ENCODE measurements at places on chromosomes 11 and 22. TPM values are rescaled to one million over a fixed set of nuclear protein-coding genes. Genes with fewer than 3 reads are reported as not detected.

GRCh38 chr11:75920848-75921247 is 105.8 kb downstream of the UVRAG start:
- DNase-seq: no peak

DNA sequence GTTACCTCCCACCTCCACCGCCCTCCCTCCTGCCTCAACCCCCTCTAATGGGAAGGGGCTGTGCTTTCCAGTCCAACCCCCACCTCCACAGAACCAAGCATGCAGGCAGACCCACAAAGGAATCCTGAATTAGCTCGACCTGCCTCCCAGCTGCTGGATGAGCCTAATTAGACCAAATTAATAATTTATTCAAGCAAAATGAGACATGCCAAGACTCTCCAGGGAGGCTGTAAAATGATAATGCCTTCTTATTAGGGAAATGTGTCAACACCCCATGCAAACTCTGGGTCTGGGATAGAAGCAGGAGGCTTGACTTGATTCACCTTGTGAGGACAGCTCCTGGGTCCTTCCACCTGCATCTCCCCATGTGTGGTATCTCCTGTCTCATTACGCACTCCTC is 59.4 kb upstream of the HMGXB4 start:
- DNase-seq: no peak

GRCh38 chr22:24758164-24758799 is 16.2 kb downstream of the PIWIL3 start:
- DNase-seq: peak; percentile 30

DNA sequence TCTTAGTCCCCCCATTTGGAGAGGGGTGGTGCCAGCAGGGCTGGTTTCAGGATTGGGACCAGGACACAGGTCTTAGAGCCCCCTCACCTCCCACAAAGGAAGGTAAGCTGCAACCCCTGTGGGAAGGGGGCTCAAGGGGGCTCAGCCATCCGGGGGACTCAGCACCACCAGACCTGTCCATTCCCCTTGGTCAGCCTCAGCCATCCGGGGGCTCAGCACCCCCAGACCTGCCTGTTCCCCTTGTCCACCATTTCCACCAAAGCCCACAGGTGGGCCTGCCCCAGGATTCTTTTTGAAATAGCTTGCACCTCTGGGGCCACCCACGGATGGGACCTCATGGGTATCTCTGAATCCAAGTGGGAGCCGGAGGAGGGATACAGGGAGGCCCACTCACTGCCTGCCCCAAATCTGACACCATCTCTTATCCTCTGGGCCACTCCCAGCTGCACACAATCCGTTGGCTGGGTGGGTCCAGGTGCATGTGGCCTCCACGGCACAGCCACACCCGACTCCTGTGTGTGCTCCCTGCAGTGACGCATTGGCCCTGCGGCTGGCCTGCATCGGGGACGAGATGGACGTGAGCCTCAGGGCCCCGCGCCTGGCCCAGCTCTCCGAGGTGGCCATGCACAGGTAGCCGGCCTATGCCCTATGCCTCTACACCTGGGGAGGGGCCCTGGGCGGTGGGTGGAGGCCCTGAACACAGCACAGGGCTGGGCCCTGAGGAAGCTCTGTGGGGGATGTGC is 15.9 kb downstream of the MCAT start:
- no peak for DNase-seq

GRCh38 chr11:100681064-100681502 is 6.0 kb upstream of the ARHGAP42 start:
- no peak for DNase-seq

DNA sequence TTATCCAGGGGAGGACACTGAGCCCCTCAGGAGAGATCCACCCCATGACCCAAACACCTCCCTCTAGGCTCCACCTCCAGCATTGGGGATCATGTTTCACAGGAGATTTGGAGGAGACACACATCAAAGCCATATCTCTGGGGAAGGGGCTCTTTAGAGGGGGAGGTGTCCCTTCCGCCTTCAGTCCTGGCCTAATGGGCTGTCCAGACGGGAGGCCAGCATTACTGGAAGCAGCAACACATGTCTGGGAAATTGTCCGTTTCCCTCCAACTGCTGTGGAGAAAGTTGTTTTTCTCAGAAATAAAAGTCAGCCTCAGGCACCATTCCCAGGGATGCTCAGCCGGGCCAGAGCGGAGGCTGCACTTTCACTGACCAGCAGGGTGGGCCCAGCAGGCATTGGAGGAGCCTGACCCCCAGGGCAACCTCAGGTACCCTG is 9.5 kb downstream of the CACNA1I start:
- DNase-seq: no peak

DNA sequence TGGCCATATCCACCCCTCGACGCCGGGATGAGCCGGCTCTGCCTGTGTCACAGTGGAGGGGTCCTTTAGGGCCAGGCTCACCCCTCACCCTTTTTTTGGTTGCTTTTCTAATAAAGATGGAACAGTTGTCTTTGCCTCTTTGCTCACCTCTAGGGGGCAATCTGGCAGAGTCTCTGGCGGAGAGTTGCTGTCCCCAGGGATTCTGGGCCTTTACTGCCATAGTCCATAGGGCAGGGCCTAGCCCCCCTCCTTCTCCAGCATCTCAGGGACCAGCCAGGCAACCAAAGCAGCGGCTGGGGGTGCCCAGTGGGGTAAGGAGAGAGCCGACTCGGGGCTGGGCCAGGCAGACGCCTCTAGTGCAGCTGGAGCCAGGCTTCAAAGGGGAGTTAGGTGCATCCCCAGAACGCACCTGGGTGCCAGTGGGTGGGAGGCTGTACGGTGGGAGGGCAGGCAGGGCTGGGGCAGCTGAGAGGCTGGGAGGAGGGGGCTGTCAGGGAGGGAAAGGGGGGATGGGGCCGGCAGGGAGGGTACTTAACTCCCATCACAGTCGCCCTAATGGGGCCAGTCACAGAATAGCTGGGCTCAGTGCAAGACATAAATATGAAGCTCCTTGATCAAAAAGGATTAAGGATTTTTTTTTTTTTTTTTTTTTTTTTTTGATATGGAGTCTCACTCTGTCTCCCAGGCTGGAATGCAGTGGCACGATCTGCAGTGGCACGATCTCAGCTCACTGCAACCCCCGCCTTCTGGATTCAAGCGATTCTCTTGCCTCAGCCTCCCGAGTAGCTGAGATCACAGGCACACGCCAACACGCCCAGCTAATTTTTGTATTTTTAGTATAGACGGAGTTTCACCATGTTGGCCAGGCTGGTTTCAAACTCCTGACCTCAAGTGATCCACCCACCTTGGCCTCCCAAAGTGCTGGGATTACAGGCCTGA is 2.5 kb upstream of the SUSD2 start:
- no peak for DNase-seq

- DNase-seq: no peak
These were observed 23.5 kb downstream of the B3GAT1 start for GRCh38 chr11:134388590-134388989.

DNA sequence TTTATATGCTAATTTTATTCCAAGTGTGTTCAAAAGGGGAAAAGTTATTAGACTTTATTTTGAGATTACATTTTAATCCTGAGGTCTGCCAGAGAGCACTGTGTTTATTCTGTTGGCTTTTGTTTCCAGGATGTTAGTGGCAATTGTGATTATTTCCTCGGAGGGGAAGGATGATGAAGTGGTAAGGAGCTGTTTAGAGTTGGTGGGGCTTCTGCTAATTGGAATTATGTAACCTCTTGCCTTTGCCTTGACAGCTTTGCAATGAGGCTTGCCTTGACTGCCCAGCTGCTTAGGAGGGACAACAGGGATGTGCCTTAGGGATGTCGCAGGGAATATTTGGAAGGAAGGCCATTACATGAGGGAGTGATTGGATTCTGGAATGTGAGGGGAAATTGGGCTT is 89.7 kb upstream of the E2F8 start:
- DNase-seq: no peak

DNA sequence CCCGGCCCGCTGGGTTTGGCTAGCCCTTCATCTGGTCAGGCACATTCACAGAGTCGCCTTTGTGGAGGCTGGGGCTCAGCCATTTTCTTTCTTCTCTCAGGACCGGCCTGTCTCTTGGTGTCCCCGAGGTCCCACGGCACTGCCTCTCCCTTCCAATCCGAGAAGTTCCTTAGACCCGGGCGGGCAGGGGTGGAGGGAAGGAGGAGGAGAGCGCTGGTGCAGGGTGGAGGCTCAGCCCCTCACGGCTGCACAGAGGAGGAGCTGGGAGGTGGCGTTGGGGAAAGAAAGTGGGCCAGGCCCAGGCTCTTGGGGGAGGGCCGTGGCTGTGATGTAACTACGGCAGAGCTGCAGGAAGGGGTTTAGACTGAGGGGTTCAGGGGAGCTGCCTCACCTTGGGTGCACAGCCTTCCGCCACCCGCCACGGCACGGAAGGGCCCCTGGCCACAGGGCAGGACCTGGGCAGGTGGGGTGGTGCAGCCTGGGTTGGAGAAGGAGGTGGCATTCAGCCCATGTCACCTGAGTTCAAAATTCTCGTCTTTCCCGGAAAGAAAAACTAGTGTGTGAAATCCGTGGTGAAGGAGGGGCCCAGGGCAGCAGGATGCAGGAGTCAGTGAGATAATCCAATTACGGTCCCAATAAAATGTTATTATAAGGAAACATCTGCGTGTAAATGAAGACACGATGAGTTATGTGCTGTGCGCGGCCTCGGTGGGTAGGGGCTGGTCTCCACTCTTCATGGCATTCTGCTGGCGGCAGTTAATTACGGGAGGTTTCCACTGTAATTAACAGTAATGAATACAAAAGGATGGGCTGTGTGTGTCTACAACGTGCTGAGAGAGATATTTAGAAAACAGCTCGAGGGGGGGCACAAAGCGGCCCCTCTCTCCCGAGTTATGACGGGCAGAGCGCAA is 1.7 kb downstream of the BRSK2 start:
- DNase-seq: no peak

DNA sequence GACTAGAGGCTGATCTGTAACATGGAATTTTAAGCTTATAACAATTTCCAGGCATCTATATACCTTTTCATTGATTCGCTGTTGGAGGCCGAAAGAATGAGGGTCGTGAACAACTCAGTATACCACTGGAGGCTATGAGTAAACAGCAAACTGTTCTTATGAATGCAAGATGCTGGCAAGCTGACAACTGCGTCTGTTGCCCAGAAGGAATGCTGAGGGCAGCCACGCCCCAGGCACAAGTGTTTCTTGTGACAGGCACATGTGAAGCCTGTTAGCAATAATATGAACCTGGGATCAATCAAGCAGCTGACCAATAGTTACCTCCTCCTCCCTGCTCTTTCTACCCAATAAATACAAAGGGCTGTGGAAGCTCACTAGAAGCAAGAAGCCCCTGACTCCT is 15.3 kb downstream of the RTCB start:
- no peak for DNase-seq

- DNase-seq: no peak
These were observed 138.6 kb downstream of the KIRREL3 start for GRCh38 chr11:126861796-126862459.

DNA sequence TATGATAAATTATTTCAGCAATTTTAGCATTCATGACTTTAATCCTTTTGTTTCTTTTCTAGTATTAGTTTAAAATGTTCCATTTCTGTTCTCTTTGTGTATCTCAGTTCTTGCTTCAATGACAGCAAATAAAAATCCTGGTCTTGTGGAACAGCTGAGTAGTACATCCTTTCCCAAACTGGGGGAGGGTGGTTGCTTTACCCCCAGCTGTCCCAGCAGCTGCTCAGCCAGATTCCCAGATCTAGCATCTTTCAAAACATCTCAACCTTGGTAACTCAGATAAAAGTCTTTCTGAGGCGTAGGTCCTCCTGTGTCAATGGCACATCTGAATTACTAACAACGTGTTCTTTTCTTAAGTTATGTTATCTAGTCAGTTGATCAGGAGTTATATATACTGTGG is 72.2 kb upstream of the GRK2 start:
- DNase-seq: no peak

GRCh38 chr22:19522881-19523239 is 1.4 kb downstream of the CLDN5 start:
- DNase-seq: no peak

DNA sequence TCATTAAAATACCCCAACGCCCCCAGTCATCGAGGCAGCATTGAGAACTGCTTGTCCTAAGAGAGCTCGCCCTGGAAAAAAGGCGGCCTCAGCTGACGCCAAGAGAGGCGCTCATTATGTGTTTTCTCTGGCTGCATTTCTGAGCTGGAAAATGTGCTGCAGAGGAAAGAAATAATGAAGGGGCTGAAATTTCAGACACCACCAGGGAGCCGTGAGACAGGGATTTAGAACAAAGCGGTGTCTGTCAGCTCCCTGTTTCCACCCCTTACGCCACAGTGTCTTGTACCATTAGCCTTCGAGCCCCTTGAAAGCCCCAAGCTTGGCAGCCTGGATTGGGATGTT is 14.4 kb downstream of the USH1C start:
- DNase-seq: no peak

DNA sequence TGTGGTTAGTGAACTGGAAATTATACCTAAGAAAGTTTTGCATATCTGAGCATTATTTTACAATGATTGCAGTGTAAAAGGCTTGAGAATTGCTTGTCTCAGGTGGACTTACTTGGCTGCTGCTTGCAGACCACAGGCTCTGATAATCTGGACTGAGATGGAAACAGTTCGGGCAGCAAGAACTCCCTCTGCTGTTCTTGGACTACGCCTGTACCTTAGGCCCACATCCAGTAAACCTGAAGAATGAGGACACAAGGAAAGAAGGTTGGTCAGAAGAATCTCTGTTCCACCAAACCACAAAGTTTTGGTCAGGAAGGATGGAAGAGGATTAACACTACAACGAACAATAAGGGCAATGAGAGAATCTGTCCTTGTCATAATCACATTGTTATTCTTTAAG is 80.1 kb downstream of the C2CD3 start:
- DNase-seq: no peak

DNA sequence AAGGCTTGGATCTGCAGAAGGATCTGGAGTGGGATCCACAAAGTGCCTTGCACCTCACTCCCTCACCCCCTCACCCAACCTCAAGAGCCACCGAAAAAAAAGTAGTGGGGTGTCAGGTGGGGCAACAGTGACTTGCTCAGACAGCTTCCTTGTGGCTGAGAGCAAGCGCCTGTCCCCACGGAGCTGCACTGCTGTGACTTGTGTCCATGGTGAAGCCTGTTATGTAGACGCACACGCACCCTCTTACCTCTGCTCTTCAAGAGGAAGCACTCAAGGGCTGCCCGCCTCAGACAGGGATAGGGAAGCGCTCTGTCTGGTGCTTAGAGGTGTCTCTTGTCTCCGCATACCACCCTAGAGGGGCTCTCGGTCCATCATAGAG is 1.2 kb downstream of the DRD2 start:
- DNase-seq: no peak

Gene DNAJB7
- 0.31 TPM for polyA plus RNA-seq

Gene KIRREL3
- polyA plus RNA-seq: 1.5 TPM

Gene SERHL2
- polyA plus RNA-seq: 6.1 TPM

Gene AIFM3
- polyA plus RNA-seq: 0.93 TPM

Gene SCN2B
- polyA plus RNA-seq: 4.4 TPM
